Posterior vena cava (tissue), 2 donors: ENCODE measurements at places on chromosomes 16 and 17. TPM values are rescaled to one million over a fixed set of nuclear protein-coding genes. Genes with fewer than 3 reads are reported as not detected.
A peak's percentile ranks its signal among the peaks of the same experiment; 100 is the strongest.

Gene TBC1D3B
- 3.8 TPM for total RNA-seq

DNA sequence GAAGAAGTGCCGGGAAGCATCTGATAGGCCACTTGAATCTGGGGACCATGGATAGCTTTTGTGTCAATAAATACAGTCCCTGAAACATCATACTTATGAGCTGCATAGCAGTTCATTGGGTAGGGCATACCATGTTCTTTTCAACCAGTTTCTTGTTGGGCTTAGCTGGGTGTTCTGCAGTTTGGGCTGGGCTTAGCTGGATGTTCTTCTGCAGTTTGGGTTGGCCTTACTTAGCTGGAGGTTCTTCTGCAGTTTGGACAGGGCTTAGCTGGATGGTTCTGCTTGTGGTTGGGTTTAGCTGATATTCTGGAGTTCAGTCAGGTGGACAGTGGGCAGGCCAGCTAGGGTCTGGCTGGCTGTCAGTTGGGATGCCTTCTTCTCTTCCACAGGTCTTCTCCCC is 52.1 kb downstream of the LCMT1 start:
- no peak for DNase-seq

Gene RCVRN
- total RNA-seq: 0.33 TPM

- no peak for DNase-seq
Measured at GRCh38 chr17:72671016-72671415, 421.5 kb downstream of the SLC39A11 start.

DNA sequence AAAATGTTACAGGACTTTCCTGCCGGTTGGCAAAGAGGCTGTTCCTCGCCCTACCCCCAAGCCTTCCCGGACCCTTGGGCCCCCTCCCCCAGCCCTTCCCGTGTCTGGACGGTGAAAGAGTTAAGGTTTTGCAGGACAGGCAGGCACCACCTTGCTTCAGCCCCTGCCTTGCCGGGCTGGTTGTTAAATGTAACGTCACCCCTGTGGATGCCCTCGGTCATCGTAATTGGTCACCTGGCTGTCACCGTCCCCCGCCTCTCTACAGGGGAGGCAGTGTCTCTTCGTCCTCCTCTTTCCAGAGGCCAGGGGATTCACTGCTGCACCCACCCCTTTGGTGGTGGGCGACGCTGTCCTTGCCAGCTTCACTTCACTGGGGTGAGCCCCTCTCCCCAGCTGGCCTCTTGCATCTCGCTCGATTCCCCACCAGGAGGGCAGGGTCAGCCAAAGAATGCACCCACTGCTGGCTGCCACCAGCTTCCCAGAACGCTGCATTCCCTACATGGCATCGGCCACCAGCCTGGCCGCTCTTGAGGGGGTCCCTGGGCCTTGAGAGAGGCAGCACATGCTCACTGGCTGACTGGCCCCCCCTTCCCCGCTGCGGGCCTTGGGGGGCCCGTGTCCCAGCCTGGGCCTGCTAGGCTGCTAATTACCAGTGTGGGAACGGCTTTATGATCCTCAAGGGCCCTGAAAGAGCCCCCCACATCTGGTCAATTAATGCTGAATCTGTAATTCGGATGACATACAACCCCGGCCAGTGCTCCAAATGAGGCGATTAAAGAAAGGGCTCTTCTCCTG is 25.2 kb upstream of the GSE1 start:
- DNase-seq: no peak

- no peak for DNase-seq
Measured at GRCh38 chr17:31627960-31628359, 231.1 kb downstream of the COPRS start.

Gene ITGB3
- total RNA-seq: 32.1 TPM

DNA sequence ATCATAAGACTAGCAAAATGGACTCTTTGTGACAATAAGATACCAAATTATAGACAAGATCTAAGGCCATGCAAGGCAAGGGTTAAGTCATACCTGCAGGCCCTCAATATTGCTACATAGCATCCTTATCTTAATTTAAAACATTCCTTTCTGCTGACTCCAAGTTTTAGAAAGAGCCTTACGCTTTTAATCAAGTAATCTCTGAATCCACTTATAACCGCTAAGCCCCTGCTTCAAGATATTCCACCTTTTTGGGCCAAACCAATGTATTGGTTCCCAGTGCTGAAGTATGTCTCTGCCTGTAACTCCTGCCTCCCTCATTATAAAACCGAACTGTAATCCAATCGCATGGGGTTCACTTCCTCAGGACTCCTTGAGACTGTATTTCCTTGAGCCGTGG is 255.4 kb downstream of the PHKB start:
- no peak for DNase-seq

Gene TBKBP1
- total RNA-seq: 13.8 TPM

Gene PDE6G
- not detected for total RNA-seq

GRCh38 chr16:27401768-27402568 is at the start of gene IL21R:
Gene IL21R, plus strand, starts transcription at chr16:27402174. Its CDS starts 27,898 bp downstream, at chr16:27430072.
- DNase-seq: peak; percentile 89

Gene CD19
- total RNA-seq: 0.33 TPM

Gene E2F4
- 42.0 TPM for total RNA-seq

DNA sequence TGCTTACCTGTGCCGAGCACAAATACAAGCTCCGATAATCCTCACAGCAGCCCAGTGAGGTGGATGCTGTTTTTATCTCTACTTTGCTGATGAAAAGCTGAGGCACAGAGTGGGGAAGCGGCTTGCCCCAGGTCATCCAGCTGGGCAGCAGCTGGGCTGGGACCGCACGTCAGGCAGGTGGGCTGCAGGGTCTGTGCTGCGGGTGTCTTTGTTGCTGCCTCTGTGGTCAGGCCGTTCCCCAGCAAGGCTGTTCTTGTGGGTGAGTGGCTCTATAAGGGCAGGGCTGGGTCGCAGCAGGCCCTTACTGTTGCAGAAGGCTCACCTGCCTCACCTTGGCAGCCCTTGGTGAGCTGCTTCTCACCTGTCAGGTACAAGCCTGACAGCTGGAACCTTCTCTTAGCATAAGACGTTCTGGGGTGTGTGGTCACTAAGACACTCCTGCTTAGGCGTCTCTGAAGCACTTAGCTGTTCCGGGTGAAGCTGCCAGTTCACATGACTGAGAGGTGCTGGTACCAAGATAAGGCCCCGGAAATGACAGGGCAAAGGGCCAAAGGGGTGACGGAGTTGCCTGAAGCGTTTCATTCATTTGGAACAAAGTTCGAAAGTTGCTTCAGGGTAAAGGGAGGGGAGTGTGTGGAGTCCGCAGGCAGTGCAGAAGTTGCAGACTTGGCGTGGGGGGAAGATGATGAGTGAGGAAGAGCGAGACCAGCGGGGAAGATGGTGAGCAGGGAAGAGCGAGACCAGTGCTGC is 17.4 kb downstream of the IRF8 start:
- no peak for DNase-seq

- DNase-seq: no peak
Measured at GRCh38 chr17:15958484-15958854, 13.5 kb downstream of the ADORA2B start.
